Astrocyte (in vitro differentiated cells and primary cell): ENCODE measurements at places on chromosomes 16 and 17. TPM values are rescaled to one million over a fixed set of nuclear protein-coding genes. Genes with fewer than 3 reads are reported as not detected.

DNA sequence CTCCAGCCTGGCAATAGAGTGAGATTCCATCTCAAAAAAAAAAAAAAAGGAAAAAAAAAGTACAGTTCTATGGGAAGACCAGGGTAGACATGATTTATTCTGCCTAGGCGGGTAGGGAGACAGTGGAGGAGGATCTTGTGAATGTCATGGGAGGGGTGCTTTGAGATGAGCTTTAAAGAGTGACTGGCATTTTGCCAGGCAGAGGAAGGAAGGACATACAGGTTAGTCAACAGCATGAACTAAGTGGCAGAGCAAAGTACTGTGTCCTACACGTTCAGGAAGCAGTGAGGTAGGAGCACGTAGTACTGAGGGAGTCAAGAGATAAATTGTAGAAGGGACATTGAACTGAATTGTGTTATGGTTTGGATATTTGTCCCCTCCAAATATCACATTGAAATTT is 451.5 kb downstream of the TOX3 start:
- no peak for DNase-seq

GRCh38 chr16:28542646-28543045 is 3.9 kb upstream of the NUPR1 start:
- DNase-seq: no peak

DNA sequence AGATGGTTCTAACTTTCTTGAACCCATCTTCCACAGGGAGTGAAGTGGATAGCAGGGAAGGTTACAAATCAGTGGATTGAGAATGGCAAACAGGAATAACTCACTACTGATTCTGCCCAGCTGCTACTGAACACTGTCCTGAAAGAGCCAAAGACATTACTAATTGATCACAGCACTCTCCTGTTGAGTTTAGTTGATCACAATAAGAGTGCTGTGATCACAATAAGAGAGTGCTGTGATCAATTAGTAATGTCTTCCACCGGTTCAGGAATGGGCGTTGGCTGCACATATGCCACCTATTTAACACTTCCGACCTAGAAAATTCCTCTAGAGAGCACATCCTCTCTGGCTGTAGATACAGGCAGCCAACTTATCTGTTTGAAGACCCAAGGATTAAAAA is 11.4 kb downstream of the CFAP97D1 start:
- peak; percentile 50 for DNase-seq

GRCh38 chr17:39972271-39972670 is 8.3 kb upstream of the PSMD3 start:
- no peak for DNase-seq

DNA sequence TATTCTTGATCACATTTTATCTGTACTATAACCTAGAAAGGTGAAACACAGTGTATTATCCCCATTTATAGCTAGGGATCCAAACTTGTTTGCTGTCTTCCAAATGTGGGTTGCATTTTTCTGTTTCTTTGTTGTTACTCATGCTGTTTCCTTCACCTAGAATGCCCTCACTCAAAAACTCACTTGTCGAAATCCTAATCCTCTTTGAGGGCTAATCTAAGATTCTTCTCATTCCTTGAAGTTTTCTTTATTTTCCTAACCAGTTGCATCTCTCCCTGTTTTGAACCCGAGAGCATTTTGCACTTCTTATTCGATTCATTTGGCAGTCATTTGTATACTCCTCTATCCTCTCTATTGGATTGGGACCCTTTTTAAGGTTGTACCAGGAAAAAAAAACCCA is 9.6 kb downstream of the CALCOCO2 start:
- DNase-seq: no peak

GRCh38 chr16:56584276-56584675 is 5.1 kb upstream of the MT3 start:
- DNase-seq: no peak

GRCh38 chr16:51137097-51137496 is 14.0 kb downstream of the SALL1 start:
- DNase-seq: no peak

DNA sequence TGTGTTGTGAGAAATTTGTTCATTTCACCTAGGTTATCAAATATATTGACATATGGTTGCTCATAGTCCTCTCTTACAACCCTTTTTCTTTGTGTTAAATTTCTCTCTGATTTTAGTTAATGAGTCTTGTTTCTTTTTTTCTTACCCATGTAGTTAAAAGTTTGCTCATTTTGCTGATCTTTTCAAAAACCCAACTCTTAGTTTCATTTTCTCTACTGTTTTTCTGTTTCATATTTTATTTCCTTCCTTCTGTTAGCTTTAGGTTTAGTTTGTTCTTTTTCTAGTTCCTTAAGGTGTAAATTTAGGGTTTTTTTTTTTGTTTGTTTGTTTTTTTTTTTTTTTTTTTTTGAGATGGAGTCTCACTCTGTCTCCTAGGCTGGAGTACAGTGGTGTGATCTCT is 42.4 kb downstream of the CEP112 start:
- DNase-seq: no peak

GRCh38 chr17:29390851-29391631 is 878 bp downstream of the TAOK1 start:
- no peak for DNase-seq

DNA sequence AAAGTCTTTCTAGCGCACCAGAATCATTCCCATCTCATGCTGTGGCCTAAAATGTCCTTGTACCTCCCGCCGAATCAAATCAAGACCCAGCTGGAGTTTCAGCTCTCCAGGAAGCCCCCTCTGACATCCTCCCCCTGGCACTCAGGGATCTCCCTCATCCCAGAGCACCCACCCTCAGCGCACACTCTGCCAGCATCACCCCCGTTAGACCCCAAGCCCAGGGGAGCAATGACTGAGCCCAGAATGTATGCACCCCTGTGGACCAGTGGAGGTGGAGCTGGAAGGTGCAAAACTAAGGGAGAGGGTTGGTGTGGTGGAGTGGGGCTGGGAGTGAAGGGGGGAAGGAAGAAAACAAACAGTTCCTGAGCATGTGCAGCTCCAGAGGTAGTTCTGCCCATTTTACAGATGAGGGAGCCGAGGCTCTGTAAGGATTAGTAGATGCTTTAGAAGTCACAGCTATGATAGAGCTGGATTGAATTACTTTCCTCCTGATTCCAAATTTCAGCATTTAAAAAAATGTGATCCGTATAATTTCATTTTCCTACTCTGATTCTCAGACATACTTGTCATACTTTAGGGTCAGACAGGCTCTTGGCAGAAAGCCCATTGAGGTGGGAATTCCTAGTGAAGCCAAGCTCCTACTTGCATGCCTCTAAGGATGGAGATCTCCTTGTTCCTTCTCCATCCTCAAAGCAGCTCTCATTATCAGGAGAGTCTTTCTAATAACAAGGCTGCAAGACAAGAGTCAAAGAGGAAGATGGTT is 242.7 kb downstream of the KATNIP start:
- DNase-seq: peak; percentile 39

DNA sequence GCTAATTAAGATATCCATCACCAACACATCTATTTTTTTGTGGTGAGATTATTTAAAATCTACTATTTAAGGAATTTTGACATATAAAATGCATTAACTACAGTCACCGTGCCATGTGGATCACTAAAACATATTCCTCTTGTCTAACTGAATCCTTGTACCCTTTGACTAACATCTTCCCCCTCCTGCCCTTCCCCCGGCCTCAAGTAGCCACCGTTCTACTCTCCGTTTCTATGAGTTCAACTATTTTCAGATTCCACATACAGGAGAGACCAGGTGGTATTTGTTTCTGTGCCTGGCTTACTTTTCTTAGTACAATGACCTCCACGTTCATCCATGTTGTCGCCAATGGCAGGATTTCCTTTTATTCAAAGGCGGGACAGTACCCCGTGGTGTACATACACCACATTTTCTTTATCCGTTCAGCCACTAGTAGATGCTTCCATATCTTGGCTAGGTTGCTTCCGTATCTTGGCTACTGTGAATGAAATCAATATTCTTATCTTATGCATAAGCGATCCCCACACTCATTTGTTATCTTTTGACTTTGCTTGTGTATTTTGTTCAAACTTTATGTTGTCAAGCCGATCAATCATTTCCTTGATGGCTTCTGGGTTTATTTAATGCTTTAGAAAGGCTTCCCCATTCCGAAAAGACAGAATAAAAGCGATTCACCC is 134.7 kb downstream of the KCNJ12 start:
- DNase-seq: no peak

DNA sequence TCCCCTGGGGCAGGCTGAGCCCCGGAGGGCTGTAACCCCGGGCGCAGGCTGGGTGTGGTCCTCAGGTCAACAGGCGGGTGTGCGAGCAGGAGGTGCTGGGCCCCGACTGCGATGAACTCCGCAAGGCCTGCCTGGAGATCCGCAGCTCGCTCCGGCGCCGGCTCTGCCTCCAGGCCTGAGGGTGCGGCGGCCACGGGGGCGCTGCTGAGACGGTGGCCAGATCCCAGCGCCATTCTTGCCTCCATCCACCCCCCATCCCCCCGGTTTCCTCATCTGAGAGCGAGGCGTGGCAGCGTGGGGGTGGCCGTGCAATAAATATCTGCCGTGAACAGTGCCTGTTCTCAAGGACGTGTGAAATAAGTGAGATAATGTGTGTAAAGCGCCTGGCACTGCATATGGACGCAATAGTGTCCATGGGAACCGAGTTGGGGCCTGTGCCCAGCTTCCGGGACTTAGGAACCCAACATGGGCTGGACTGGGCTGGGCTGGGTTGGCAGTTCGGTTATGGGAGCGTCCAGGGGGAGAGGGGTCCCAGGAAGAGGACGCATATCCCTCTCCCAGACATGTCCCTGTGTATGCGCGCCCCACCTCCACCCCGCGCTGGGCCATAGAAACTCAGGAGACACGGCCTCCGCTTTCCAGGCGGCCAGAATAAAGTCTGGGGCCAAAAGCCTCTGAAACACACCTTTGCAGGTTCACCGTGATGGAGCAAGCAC is 15.0 kb downstream of the ZNF213 start:
- DNase-seq: peak; percentile 40

DNA sequence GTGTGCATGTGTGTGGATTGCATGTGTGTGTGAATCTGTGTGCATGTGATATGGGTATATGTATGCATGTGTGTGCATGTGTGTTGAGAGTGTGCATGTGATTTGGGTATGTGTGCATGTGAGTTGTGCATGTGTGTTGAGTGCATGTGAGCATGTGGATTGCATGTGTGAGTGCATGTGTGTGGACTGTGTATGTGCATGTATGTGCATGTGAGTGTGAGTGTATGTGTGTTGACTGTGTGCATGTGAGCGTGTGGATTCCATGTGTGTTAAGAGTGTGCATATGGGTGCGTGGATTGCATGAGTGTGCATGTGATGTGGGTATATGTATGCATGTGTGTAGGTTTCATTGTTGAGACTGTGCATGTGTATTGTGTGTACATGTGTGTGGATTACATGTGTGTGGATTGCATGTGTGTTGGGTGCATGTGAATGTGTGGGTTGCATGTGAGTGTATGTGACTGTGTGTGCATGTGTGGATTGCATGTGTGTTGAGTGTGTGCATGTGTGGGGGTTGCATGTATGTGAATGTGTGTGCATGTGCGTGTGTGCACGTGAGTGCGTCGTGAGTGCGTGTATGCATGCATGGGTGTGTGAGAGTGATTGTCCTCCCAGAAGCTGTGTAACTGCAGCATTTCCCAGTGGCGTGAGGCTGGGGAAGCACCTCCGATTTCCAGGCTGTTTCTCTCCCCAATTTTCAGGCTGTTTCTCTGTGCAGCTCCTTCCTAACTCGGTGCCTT is 19.4 kb downstream of the C1QTNF1 start:
- no peak for DNase-seq

DNA sequence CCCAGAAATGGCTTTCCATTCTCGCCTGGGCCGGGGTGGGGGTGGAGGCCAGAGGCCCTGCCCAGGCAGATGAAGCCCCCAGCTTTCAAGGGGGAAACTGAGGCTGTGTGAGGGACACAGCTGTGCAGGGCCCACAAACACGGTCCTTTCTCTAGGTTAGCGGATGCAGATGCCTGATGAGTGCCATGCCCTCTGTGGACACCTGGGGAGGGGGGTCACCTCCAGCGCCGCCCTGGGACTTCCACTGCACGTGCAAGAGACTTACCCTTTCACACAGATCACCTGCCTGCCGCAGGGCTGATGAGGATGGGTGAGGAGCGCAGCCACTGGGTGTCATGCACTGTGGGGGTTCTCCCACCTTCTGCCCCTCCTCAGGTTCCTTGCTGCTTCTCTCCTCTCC is 2.6 kb upstream of the ANTKMT start:
- no peak for DNase-seq

DNA sequence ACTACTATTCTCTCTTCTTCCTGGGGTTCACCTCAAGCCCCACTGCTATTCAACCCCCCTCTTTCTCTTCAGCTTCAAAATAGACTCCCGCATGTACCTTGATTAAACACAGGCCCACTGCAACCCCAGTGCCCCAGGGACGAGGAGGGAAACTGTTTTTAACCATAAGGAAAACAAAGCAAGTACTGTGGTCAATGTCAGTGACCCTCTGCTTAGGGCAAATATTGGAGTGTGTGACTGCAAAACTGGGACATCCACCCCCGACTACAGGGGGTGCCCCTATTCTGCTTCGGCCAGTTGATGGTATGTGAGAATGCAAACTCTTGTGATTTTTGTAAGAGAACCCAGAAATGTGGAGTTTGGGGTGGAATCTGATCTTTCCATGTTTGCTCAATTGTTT is 9.5 kb upstream of the PNPO start:
- no peak for DNase-seq

GRCh38 chr16:27844826-27845225 is 218.7 kb downstream of the GSG1L start:
- no peak for DNase-seq

- no peak for DNase-seq
Measured at GRCh38 chr17:2905696-2906501, 109.7 kb downstream of the RAP1GAP2 start.

- peak; percentile 94 for DNase-seq
Measured at GRCh38 chr16:72291531-72291981, 119.6 kb upstream of the PMFBP1 start.

DNA sequence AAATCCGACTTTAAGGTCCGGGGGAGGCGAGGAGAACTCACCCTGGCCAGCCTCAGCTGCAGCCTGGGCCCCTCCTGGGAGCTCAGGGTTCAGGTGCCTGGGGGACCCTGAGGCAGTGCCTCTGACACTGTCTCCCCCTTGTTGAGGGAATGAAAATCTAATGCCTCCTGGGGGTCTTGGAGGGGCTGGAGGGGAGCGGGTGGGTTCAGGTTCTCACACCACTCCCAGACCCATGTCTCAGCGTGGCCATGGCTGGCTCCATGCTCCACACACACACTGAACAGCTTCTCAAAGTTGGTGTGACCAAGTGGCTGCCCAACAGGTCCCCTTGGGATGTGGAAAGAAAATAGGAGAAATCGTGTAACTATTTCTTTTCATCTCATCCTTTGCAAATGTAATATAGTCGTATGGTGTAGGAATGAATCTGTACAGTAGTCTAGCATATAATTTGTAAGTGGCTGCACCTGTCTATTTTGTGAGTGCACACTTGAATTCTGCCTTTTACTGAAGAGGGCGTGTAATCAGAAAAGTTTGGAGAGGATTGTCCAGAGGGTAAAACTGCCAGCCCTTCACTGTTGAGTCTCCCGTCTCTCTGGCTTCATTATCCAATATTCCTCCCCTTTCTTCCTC is 788 bp upstream of the PRCD start:
- no peak for DNase-seq

- no peak for DNase-seq
Measured at GRCh38 chr17:8818654-8819330, 19.6 kb upstream of the MFSD6L start.

Gene GCGR
- not detected in 2 replicates for total RNA-seq

Gene MLKL
- total RNA-seq: 5.6 and 6.2 TPM in 2 replicates

Gene BCL6B
- total RNA-seq: not detected in 2 replicates

Gene SAMD14
- 9.7 and 10.8 TPM in 2 replicates for total RNA-seq

Gene SPEM1
- 0.23 TPM in 1 of 2 replicates, not detected in the other for total RNA-seq

Gene SMIM36
- total RNA-seq: not detected in 2 replicates

Gene ABCC6
- total RNA-seq: 2.4 and 3.0 TPM in 2 replicates

Gene HIRIP3
- total RNA-seq: 4.3 and 5.0 TPM in 2 replicates

Gene CRHR1
- 0.20 and 0.38 TPM in 2 replicates for total RNA-seq

Gene EFCAB5
- 1.00 and 1.5 TPM in 2 replicates for total RNA-seq

Gene DNAH9
- not detected in 2 replicates for total RNA-seq
